ENCODE measurements at places on chromosomes 7 and 10. TPM values are rescaled to one million over a fixed set of nuclear protein-coding genes. Genes with fewer than 3 reads are reported as not detected.

The ACSL5 gene
- 0.30 TPM for total RNA-seq

The ECHS1 gene
- 69.2 TPM for total RNA-seq

The STEAP1 gene
- 53.9 TPM for total RNA-seq

The ST8SIA6 gene
- total RNA-seq: 0.15 TPM

All from smooth muscle cell of the coronary artery (primary cell).